ENCODE measurements at places on chromosomes 13 and 19.

DNA sequence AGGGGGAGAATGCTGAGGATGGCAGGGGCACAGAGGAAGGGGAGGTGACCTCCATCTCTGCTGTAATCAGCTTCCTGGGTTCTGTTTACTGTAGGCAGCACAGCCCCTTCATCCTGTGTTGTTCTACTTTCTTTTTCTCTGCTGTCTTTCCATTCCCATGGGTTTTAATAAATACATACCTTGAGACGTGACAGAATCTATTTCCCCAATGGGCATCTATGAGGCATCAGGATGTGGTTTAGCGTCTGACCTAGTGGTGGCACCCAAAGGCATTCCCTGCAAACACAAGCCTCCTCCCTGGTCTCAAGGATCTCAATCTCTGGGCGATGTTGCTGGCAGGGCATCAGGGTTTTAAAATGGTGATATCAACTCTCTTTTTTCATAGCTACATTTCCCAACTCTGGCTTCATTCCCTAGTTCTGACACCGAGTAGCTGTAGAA is 60.8 kb downstream of the ALOX5AP start:
- no peak for DNase-seq

DNA sequence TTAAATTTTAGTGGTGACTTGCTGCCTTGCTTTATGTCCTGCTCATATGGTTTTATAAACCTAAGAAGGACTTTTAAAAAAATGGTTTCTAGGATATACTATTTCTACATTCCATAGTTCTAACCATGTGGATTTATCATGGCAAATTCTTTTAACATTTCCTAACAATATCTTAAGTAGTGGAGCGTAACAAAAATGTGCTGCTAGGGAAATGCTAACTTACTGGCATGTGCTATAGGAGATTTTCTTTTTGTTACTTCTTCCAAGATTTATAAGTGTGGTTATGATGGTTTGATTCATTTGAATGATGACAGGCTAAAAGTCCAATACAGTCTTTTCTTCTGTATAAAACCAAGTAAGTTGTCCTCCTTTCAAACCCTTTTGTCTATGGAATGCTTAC is 713.7 kb downstream of the SLITRK1 start:
- no peak for DNase-seq

DNA sequence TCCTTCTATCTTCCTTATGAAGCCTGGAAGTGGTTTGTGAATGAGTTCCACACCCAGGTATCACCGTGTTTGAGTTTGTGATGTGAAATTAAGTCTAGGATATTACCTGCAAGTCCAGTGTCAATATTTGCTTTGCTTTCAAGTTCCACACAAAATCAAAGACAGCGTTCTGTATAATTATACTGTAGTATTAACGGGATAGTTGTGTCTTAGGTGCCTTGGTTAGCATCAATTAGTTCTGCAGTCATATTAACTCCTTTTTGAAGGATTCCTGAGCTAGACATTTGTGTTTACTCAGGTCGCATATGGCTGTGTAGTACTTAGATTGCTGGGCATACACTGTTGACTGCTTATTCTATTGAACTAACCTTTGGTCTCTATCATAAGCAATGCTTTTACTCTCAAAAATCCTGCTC is 54.4 kb downstream of the ERCC5 start:
- no peak for DNase-seq

GRCh38 chr19:41320185-41320518 is 10.2 kb downstream of the CCDC97 start:
- DNase-seq = no peak

- no peak for DNase-seq
These were observed 6.8 kb upstream of the ZNF229 start for GRCh38 chr19:44455100-44455499.
